Activated CD4-positive, alpha-beta memory T cell treated with anti-CD3 and anti-CD28 coated beads for 36 hours (primary cell): ENCODE measurements at places on chromosomes 2 and 18. TPM values are rescaled to one million over a fixed set of nuclear protein-coding genes. Genes with fewer than 3 reads are reported as not detected.

Gene CROCC2
- not detected for total RNA-seq

Gene NLRC4
- 0.27 TPM for total RNA-seq

Gene MARCHF4
- not detected for total RNA-seq

Gene HOXD12
- not detected for total RNA-seq

Gene C2orf80
- not detected for total RNA-seq

Gene NT5DC4
- total RNA-seq, result not detected

Gene PKP4
- total RNA-seq, result 41.4 TPM

Gene SPC25
- total RNA-seq, result 38.4 TPM

Gene LIMS4
- total RNA-seq, result 3.1 TPM

- no peak overlapping the region for H3K4me3 ChIP-seq
- DNase-seq, result no peak
- H3K27me3 ChIP-seq, result peaks cover 31% of the 10 kb centered on the region
These were observed 3.1 kb downstream of the DCC start for GRCh38 chr18:52343138-52343537.

- no peak for DNase-seq
- H3K4me3 ChIP-seq, result no peak overlapping the region
- H3K27me3 ChIP-seq, result no peaks in the 10 kb centered on the region
- no peaks in the 10 kb centered on the region for H3K4me1 ChIP-seq
- H3K36me3 ChIP-seq, result peaks cover 1% of the 10 kb centered on the region
- no peak overlapping the region for H3K27ac ChIP-seq
These were observed 35.2 kb downstream of the HS1BP3 start for GRCh38 chr2:20615466-20616241.

DNA sequence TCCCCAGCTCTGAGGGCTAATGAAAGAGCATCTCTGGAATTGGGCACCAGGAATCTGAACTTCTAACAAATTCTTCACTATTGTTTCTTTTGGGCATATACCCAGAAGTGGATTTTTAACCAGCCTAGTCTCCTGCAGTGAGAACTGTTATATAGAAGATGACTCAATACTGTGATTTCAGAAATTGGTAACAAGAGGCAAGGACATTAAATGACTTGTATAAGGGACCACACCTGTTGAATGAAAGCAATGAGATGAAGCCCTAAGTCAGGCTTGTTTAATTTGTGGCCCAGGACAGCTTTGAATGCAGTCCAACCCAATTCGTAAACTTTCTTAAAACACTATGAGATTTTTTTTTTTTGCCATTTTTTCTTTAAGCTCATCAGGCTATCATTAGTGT is 57.9 kb downstream of the EPC2 start:
- H3K36me3 ChIP-seq, result peaks cover 63% of the 10 kb centered on the region
- no peak for DNase-seq
- H3K27ac ChIP-seq, result peak overlapping the region; percentile 33
- H3K27me3 ChIP-seq, result no peaks in the 10 kb centered on the region

DNA sequence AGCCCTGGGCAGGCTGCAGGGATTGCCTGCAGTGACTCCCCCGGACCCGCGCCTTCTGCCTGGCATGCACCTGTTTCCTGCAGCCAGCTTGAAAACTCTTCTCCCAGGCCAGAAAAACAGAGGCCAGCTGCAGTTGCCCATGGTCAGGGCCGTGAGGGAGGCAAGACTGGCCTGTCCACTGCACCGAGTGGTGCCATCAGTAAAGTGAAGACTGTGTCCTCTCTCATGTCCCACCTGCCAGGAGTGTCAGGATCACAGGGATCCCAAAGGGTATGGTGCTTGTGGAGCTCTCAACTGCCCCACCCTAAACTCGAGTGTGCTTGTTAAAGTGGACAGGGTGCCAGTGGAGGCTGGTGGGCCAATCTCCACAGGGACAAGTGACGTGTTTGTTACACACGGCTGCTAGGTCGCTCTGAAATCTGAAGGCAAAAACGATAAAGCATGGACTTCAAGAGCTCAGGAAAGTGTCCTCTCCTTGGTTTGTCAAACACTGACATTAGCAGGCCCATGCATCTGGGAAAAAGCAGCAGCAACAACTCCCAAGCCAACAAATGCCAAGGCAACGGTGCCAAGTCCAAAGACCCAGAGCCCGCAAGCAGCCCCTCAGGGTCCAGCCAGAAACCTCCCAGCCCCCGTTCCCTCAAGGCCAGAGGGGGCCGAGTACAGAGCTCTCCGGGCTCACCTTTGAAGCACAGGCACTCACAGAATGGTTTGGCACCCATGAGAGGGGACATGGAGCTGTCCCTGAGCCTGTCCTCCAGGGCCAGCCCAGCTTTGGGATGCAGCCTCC is 213.2 kb downstream of the HDAC4 start:
- H3K27ac ChIP-seq, result no peak overlapping the region
- H3K4me1 ChIP-seq, result peaks cover 5% of the 10 kb centered on the region
- no peaks in the 10 kb centered on the region for H3K27me3 ChIP-seq
- H3K36me3 ChIP-seq, result peaks cover 22% of the 10 kb centered on the region
- DNase-seq, result peak; percentile 4

DNA sequence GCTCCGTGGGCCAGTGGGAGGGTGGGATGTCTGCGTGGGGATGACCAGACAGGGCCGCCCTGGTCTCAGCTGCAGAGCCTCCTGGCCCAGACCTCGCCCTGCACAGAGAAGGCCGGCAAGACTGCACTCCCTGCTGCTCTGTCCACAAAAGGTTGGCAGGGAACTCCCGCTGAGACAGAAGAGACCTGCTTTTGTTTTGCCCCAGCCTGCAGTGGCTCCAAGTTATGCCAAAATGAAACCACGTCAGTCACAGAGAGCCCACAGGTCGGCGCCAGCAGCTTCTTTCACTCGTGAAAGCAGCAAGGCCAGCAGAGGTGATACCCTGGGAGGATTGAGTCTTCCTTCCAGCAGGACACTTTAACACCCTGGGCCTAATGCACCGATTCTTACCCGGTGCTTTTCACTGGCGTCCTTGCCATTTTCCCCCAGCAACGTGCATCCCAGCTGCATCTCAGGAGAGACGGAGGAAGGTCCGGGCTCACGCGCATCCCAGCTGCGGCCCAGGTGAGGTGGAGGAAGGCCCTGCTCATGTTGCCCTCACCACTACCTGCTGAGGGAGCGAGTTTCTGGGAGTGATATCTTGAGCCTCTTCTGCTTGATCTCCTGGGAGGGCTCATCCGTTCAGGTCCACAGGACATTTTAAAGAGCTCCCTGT is 22.1 kb upstream of the CTDP1 start:
- no peak for DNase-seq
- no peak overlapping the region for H3K4me3 ChIP-seq
- H3K4me1 ChIP-seq, result peaks cover 4% of the 10 kb centered on the region
- no peak overlapping the region for H3K27ac ChIP-seq

GRCh38 chr2:200863782-200864175 is 679 bp downstream of the CLK1 start:
- peak overlapping the region; percentile 87 for H3K4me3 ChIP-seq
- H3K36me3 ChIP-seq, result peaks cover 51% of the 10 kb centered on the region
- H3K4me1 ChIP-seq, result peaks cover 36% of the 10 kb centered on the region

GRCh38 chr2:65435625-65436168 is 3.3 kb upstream of the SPRED2 start:
- peaks cover 36% of the 10 kb centered on the region for H3K27me3 ChIP-seq
- no peak overlapping the region for H3K27ac ChIP-seq
- H3K4me1 ChIP-seq, result peaks cover 13% of the 10 kb centered on the region
- DNase-seq, result peak; percentile 61
- no peaks in the 10 kb centered on the region for H3K36me3 ChIP-seq
- peak overlapping the region; percentile 82 for H3K4me3 ChIP-seq

DNA sequence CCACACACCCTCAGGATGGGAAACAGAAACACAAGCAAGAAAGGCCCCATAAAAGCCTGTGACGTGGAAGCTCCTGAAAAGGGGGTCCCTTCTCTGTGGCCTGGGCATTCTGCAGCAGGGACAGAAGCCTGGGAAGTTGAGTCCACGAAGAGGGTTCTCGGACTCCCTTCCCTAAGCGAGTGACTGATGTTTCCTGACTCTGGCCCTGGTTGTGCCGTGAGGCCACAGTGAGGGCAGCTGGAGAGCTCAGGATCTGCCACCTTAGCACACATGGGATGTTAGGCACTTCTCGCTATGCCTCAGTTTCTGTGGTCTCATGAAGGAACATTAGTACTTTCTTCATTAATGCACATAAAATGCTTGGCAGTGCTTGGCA is 87.2 kb upstream of the ZFP36L2 start:
- no peak overlapping the region for H3K27ac ChIP-seq
- peaks cover 14% of the 10 kb centered on the region for H3K36me3 ChIP-seq
- H3K4me1 ChIP-seq, result peaks cover 14% of the 10 kb centered on the region
- no peak for DNase-seq
- H3K4me3 ChIP-seq, result no peak overlapping the region
- no peaks in the 10 kb centered on the region for H3K27me3 ChIP-seq

GRCh38 chr2:121527009-121527682 is 3.5 kb upstream of the RNU4ATAC start:
- H3K4me3 ChIP-seq, result peak overlapping the region; percentile 84
- peaks cover 58% of the 10 kb centered on the region for H3K4me1 ChIP-seq
- DNase-seq, result peak; percentile 79
- H3K27me3 ChIP-seq, result peaks cover 4% of the 10 kb centered on the region
- peaks cover 66% of the 10 kb centered on the region for H3K36me3 ChIP-seq

DNA sequence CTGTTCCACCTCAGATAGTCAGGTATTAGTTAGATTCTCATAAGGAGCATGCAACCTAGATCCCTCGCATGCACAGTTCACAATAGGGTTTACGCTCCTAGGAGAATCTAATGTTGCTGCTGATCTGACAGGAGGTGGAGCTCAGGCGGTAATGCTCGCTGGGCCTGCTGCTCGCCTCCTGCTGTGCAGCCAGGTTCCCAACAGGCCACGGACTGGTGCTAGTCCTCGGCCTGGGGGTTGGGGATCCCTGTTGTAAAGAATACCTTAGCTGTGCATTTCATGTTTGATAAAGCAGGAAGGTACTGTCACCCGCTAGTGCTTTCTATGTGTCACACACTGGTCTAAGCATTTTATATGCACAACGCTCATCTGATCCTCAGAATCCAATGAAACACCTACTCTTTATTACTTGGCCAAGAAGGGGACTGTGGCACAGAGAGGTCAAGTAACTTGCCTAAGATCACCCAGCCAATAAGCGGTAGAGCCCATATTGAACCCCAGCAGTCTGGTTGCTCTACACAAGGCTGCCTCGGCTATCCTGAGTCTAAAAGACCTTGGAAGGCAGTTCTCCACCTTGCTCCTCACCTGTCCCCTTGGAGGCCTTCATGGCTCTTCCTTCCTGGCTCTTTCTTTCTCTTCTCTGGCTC is 35.8 kb downstream of the SLC4A3 start:
- H3K4me3 ChIP-seq, result no peak overlapping the region
- no peaks in the 10 kb centered on the region for H3K36me3 ChIP-seq
- DNase-seq, result no peak
- H3K27me3 ChIP-seq, result peaks cover 14% of the 10 kb centered on the region
- H3K4me1 ChIP-seq, result no peaks in the 10 kb centered on the region
- H3K27ac ChIP-seq, result no peak overlapping the region

DNA sequence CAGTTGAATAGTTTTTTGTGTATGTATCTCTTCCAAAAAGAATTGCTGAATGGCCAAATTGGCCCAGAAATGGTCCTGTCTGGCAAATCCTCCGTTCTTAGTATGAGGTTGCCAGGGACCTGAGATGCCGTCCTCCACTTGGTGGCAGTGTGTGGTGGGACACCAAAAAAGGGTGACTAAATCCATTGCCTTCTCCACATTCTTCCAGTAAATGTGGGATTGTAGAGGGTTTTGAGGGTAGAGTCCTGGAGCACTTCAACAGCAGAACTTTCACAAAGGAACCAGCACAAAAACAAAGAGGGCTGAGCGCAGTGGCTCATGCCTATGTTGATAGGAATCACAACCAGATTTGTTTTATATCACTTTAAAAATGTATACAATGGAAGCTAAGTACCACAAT is 199.9 kb downstream of the BCL2 start:
- H3K27ac ChIP-seq, result no peak overlapping the region
- no peaks in the 10 kb centered on the region for H3K36me3 ChIP-seq
- H3K27me3 ChIP-seq, result peaks cover 4% of the 10 kb centered on the region
- H3K4me1 ChIP-seq, result peaks cover 10% of the 10 kb centered on the region

DNA sequence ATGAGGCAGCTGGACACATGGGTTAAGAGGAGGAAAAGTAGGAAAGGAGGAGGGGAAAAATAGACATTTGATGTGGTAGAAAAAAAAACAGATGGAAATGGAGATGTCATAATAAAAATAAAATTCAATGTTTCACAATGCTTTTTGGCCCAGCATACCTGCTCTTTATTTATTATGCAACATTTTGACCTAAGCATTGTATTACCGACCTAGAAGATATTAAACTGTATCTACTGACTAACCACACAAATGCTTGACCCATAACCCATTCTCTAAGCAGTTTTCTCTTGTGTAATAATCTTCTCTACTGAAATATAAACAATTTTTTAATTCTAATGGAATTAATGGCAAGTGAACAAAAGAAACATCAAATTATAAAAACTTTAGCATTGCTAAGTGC is 362.3 kb downstream of the FBXO15 start:
- H3K27me3 ChIP-seq, result peaks cover 2% of the 10 kb centered on the region
- H3K27ac ChIP-seq, result no peak overlapping the region
- H3K4me1 ChIP-seq, result no peaks in the 10 kb centered on the region
- no peak overlapping the region for H3K4me3 ChIP-seq
- DNase-seq, result no peak

DNA sequence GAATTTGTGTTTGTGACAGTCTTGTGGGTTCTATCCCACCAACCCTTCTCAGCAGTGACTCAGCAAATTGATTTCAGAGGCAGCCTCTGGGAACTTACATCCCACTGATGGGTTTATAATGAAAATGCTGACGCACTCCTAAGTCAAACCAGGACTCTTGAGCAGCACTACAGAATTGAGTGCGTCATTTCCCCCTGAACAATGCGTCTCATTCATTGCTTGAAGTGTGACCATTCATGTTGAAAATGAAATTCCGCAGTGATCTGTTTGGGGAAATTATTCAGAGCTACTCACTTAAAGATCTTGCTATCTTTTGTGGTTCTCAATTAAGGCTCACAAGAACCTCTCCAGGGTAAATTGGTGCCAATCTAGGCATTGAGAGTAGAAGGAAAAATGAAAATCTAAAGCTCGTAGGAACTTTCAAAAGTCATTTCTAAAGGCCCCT is 417.7 kb upstream of the SLC14A2 start:
- DNase-seq, result peak; percentile 60
- H3K27me3 ChIP-seq, result peaks cover 21% of the 10 kb centered on the region
- no peak overlapping the region for H3K27ac ChIP-seq
- peaks cover 9% of the 10 kb centered on the region for H3K4me1 ChIP-seq
- no peaks in the 10 kb centered on the region for H3K36me3 ChIP-seq

- no peaks in the 10 kb centered on the region for H3K36me3 ChIP-seq
- no peak overlapping the region for H3K27ac ChIP-seq
- H3K27me3 ChIP-seq, result no peaks in the 10 kb centered on the region
- no peak for DNase-seq
- no peak overlapping the region for H3K4me3 ChIP-seq
These were observed 111.1 kb downstream of the ADCYAP1 start for GRCh38 chr18:1015777-1016176.

DNA sequence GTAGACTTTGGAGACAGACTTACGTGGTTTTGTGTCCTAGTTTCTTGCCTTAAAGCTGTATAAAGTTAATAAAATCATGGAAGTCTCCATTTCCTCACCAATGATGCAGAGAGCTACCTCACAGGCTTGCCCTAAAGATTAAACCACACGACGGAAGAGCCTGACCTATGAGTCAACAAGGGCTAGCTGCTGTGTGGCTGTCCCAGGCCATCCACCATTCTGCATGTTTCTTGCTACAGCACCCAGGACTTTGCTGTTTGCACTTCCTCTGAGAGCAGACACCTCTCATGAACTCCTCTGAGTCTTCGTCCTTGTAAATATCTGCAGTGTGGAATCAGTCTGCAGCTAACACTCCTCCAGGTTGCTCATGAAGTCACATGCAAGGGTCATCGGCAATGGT is 160.0 kb upstream of the TRIB2 start:
- peak; percentile 40 for DNase-seq
- no peaks in the 10 kb centered on the region for H3K27me3 ChIP-seq
- H3K36me3 ChIP-seq, result no peaks in the 10 kb centered on the region
- peaks cover 40% of the 10 kb centered on the region for H3K4me1 ChIP-seq
- H3K27ac ChIP-seq, result no peak overlapping the region
- no peak overlapping the region for H3K4me3 ChIP-seq
